Activated CD4-positive, alpha-beta T cell treated with anti-CD3 and anti-CD28 coated beads for 4 hours (primary cell): ENCODE measurements at places on chromosomes 2 and 18.

DNA sequence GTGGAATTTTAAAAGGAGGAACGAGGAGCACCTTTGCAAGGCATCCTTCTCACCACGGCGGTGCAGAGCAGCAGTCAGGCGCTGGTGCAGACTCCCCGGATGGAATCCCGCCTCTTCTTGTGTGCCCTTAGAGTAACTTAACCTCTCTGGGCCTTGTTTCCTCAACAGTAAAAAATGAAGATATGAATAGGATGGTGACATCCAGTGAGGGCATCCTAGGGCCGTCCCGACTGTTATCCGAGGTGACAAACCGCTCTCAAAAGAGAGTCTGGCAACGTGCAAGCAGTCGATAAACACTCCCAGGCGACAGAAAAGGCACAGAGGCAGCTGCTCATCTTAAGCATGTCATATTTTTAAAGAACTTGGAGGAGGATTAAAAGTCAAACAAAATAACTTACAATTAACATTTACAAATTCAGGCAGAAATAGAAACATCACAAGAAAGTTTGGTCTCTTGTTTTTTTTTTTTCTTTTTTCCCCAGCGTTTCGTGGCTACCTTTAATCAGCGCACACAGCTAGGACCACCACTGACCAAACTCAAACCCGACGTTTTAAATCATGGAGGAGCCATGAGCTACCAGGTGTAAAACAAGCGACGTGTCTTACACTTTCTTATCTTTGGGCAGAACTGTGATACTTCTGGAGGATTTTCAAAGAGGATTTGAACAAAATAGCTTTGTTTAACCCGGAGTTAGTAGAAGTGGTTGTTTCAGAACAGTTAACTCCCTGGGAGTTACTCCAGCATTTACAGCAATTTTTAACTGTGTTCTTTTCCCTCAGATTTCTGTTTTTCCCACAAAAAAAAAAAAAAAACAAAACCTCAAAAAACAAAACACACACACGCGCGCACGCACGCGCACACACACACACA lies 2.1 kb downstream of the MBP start:
- no peak for DNase-seq

DNA sequence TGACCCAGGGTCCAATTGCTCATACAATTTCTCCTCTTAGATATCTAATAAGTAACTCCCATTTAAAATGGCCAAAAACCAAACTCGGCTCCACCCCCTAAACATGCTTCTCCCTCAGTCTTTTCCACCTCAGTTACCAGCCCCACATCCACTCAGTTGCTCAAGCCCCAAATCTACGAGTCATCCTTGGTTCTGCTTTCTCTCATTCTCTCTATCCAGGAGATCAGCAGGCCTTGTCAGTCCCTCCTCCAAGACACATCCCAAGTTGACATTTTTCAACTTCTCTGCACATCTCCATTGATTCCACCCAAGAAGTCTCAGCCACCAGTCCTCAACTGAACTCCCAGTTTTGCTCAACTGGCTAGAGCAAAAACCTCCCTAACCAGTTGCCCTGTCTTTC lies 40.5 kb upstream of the RTN4 start:
- DNase-seq: no peak

DNA sequence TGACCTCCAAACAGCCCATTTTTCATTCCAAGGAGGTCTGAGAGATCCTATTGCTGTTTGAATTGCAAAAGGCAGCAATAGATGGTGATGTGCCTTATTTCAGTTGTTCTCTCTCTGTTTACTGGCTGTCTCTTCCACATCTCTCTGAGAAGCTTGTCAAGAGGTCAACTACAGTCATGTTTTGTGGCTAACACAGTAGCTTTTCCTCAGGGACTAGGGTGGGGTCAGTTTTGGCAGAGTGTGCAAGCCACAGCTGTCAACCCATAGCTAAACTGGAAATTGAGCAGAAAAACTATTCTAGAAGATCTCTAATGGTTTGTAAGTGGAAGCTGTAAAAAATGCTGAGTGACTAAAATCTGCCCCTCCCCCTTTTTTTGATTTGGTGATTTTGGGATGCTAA lies 67.1 kb downstream of the DIS3L2 start:
- no peak for DNase-seq

DNA sequence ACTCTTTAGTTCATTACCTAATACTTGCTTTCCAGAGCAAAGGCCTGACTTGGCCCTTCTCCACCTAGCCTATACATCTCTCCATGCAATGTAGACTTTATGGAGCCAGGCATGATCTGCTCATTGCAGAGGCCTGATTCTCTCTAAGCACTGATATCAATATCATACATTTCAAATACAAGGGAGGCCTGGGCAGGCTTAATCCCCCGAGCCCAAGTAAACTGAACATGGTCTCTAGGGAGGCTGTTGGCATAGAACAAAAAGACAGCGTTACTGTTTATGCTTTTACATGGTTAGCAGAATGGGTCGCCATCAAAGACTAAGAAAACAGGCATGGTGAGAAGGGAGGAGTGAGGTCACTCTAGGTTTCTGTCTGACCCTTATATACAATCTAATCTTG lies 695.1 kb downstream of the ZEB2 start:
- no peak for DNase-seq

DNA sequence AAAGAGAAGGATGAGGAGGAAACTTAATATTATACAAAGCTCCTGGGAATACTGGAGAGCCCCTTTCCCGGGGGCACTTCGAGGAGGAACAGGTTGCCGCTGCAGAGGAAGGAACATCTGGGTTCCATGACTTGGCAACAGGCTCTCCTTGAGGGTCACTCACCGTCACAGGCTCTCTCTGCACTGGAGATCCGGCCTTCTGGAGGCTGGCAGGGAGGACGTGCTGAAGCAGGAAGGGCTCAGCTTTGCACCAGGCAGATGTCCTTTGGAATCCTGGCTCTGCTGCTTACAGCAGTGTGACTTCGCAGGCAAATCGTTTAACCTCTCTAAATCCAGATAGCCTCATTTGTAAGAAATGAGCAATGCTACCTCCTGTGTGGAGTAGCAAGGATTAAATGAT lies 2.9 kb upstream of the DPYSL5 start:
- no peak for DNase-seq
